ENCODE measurements at places on chromosomes 5 and 9.

GRCh38 chr9:135214706-135215105, 127.2 kb downstream of the OLFM1 start:
- DNase-seq: no peak

GRCh38 chr9:114525513-114525912, 20.2 kb upstream of the WHRN start:
- no peak for DNase-seq

GRCh38 chr9:105438141-105438806, 9.6 kb upstream of the FSD1L start:
- DNase-seq: no peak

- DNase-seq: no peak
Observed at GRCh38 chr9:79237861-79238260, 333.9 kb upstream of the TLE4 start.

DNA sequence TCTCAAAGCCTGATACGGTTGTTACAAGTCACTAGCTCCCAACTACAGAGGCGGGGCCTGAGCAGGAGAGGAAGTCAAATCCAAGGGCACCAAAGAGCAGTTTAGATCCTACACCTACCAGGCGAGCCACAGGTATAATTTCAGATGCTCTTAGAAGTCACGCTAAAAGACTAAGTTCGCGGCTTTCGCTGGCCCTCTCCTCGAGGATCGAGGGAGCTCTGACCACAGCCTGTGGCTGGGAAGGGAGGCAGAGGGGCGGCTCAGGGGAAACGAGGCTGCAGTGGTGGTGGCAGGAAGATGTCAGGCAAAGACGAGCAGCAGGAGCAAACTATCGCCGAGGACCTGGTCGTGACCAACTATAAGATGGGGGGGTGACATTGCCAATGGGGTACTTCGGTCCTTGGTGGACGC, 48.6 kb downstream of the SEMA4D start:
- no peak for DNase-seq

DNA sequence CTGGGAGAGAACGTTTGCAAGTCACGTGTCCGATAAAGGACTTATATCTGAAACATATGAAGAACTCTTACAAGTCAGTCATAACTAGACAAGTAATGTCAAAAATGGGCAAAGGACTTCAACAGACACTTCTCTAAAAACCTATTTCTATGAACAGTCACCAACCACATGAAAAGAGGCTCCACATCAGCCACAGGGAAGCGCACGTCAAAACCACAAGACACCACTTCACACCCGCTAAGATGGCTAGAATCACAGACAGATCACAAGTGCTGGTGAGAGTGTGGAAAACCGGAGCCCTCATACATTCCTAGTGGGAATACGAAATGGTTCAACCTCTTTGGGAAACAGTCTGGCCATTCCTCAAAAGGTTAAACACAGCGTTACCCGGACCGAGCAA, 11.5 kb upstream of the CARD9 start:
- DNase-seq: no peak

- DNase-seq: no peak
Observed at GRCh38 chr9:35598866-35599590, 6.0 kb upstream of the TESK1 start.
